ENCODE measurements at places on chromosomes 4 and X.

GRCh38 chrX:56765811-56766553, 36.9 kb downstream of the NBDY start:
- no peak for DNase-seq

DNA sequence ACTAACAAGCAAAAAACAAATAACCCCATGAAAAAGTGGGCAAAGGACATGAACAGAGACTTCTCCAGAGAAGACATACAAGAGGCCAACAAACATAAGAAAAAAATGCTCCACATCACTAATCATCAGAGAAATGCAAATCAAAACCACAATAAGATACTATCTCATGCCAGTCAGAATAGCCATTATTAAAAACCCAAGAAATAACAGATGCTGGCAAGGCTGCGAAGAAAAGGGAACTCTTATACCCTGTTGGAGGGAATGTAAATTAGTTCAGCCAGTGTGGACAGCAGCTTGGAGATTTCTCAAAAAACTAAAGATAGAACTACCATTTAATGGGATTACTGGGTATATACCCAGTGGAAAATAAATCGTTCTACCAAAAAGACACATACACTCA, 79.6 kb downstream of the MAPK10 start:
- no peak for DNase-seq

GRCh38 chrX:97628807-97629596, 745.3 kb downstream of the RPA4 start:
- no peak for DNase-seq

GRCh38 chrX:106611317-106611678, 480 bp upstream of the RADX start:
- no peak for DNase-seq

DNA sequence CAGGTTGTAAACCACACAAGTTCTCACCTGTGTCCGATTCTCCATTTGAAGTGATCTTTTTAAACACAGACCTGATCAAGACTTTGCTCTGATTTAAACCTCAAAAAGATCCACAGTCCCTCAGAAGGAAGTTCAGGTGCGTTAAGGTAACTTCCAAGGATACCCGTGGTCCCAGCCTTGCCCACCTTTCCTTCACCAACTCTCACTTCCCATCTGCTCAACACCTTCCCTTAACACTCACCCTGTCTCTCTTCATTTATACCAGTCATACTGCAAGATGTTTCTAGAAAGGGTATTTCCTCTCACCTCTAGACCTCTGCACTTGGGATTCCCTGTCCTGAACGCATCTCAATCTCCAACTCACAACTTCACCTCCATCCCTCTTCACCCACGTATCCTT, 49.9 kb downstream of the ADGRA3 start:
- no peak for DNase-seq

- DNase-seq: no peak
These were observed 69.8 kb downstream of the PTTG2 start for GRCh38 chr4:38030023-38030422.

GRCh38 chr4:6337331-6337935, 67.8 kb downstream of the WFS1 start:
- no peak for DNase-seq

GRCh38 chr4:128524311-128524710, 236.7 kb upstream of the PGRMC2 start:
- no peak for DNase-seq

DNA sequence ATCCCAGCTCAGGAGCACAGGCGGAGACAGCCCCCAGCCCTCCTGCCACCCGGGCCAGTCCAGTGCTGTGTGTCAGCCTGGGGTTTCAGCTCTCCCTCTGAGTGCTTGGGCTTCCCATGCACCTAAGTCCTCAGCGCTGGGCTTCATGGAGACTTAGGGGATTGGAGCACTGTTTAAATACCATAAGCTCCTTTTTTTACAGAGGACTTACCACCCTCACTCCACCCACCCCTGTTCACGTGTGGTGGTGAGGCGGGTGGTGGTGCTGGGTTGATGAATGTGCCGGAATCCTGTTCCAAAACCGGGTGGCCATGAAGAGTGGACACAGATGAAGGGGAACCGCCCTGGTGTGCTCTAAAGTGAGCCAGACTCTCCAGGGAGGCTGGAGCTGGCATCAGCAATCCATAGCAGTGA, 66.9 kb downstream of the PSAPL1 start:
- no peak for DNase-seq

GRCh38 chr4:149403081-149403480, 412.6 kb downstream of the IQCM start:
- no peak for DNase-seq

DNA sequence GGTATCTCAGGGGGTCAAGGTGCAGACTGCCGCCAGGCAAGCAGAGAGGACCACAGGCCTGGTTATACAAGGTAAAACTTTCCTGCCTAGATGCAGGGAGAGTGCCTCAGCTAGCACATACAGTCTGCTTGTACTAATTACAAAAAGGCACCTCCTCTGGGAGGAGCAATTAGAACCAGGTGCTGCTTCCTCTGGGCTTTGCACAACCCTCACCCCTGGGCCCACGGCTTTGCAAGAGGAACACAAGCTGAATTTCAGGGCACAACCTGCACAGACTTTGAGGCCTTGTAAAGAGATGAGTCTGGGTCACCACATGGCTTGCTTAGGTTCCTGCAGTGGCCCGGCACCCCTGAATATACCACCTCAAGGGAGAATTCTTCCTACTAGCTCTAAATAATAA, 9.2 kb upstream of the CITED1 start:
- DNase-seq: no peak

GRCh38 chr4:53990641-53991040, 73.8 kb downstream of the CHIC2 start:
- no peak for DNase-seq

GRCh38 chr4:36757580-36758311, 476.3 kb downstream of the DTHD1 start:
- DNase-seq: no peak

GRCh38 chr4:60656171-60656570, 544.0 kb upstream of the ADGRL3 start:
- DNase-seq: no peak

DNA sequence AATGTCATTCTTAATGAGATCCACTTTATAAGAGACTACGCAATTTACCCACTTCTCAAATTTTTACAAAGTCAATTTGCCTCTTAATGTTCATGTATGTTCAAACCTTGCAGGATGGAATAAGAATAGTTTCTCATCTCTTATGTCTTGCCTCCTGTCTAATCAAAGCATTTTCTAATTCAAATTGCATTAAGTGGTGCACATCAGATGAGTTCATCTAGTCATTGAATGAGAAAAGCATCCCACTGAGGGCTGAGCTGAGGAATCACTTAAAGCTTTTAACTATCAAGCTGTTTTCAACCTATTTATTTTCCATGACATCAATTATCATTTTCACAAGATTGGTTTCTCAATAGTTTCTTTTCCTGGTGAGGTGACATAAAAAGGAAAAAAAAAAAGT, 1964.0 kb downstream of the PCDH7 start:
- no peak for DNase-seq

- DNase-seq: no peak
These were observed 275.5 kb downstream of the CFAP299 start for GRCh38 chr4:80610845-80611677.

GRCh38 chr4:99886146-99886545, 8.1 kb downstream of the LAMTOR3 start:
- no peak for DNase-seq

DNA sequence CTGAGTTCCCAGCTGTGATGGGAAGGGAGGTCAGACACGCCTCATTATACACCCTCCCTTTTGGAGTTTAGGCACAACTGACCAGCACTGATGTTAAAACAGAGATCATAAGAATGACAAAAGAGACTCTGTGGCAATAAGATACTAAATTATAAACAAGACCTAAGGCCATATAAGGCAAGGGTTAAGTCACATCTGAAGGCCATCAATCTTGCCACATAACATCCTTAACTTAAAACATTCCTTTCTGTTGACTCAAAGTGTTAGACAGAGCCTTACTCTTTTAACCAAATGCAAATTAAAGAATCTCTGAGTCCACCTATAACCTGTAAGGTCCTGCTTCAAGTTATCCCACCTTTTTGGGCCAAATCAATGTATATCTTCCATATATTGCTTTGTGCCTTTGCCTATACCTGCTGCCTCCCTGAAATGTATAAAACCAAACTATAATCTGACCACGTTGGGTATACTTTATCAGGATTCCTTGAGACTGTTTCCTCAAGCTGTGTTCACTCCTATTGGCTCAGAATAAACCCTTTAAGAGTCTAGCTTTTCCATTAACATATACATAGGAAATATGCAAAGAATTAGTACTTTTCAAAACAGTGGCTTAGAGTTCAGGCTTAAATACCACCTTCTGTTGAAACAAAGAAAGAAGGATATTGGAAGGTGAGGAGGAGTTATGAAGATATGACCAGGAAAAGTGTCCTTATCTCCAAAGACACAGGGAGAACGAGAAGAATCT, 214.4 kb upstream of the PPP1R2C start:
- no peak for DNase-seq

DNA sequence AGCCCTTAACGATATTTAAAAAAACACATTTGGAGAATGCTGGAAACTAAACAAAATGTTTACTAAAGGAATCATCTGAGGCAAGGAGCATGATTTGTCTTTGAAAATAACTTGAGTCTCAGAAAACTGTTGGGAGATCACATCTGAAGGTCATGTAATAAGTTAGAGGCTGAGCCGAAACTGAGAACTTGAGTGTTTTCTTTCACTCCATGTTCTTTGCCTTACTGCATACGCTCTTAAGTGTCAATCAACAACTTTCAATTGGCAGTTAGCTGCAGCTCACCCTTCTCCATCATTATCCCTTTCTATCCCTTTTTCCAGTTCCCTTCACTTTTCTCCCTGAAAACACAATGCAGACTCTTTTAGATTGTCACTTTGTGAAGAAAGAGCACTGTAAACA, 216.2 kb downstream of the ADGRA3 start:
- no peak for DNase-seq

DNA sequence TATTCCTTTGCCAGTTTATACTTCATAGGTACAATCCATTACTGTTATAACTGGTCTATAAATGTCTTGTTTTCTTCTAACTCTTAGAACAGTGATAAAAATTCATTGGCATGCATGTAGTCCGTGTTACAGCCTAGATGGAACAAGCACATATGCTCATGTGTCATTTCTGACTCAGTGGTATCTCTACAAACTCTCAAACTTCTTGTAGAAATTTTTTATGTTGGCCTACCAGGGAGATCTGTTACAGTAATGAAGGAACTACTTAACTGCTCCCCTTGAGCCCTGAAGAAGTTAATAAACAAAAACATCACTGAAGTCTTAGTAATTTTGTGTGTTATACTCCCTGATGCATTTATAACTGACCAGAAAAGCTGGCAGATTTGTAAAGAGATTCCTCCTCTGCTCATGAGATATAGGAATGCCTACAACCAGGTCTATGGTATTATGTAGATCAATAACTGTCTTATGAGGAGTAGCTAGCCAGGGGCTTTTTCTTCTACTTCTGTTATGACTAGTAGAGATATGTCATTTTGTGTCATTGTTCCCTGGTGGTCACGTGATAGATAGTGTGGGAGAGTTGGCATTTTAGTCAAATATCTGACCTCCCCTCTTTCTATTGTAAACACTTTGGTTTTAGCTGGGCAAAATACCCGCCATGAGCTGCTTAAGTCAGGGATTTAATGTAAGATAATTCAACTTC, 53.7 kb upstream of the FAAH2 start:
- no peak for DNase-seq

- no peak for DNase-seq
These were observed 139.9 kb upstream of the OTUD4 start for GRCh38 chr4:145320294-145320693.

DNA sequence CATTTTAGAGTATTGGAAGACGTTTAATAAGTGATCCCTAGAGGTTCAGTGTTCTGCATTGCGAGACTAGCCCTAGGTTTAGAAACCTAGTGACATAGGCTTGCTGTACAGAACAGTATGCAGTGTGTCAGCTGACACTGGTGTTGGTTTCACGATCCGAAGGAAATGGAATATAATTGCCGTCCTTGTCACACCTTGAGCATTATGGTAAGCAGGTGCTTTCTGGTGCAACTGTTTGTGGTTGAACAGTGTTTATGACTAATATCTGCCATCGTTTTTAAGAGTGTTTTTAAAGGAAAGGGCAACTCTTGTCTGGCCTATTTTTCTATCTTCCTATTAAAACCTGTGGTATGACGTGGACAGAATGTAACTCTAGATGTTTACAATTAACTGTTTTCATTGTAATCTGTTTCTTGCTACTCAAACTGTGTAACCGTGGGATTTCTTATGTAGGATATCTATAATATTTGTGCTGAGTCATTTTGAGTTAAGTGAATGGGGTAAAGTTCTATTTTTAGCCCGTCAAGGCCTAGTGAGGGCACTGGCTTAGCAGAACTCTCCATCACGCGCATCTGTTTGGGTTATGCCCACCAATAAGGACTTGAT, 53.8 kb upstream of the TBC1D14 start:
- DNase-seq: no peak

- no peak for DNase-seq
These were observed 117.0 kb downstream of the KDR start for GRCh38 chr4:55008166-55009056.

GRCh38 chrX:82070948-82071347, 869.0 kb downstream of the SH3BGRL start:
- no peak for DNase-seq

Data from stimulated activated CD4-positive, alpha-beta T cell treated with anti-CD3 and anti-CD28 coated beads, TNF-alpha, amount 100 ng/mL, for 1 hour (primary cell).